Right ventricle myocardium superior (tissue), 1 donor: ENCODE measurements at places on chromosomes 4 and X. TPM values are rescaled to one million over a fixed set of nuclear protein-coding genes. Genes with fewer than 3 reads are reported as not detected.
A peak's percentile ranks its signal among the peaks of the same experiment; 100 is the strongest.

DNA sequence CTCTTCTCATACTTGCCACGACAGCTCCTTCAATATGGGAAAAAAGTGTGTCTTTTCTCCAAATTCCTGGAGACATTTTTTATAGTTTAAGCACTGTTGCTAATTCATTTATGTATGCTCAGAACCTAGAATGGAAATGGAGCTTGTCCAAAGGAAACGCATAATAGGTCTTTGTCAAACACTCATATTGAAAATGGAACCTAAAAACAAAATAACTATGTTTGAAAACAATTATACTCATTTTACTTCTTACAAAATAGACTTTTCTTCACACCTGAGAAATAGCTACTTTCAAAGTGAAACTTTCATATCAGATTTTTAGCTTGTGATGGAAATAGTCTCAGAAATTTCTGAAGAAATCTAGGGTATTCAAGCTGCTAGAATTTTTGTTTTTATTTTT is 529.7 kb upstream of the BOD1L1 start:
- no peak for DNase-seq

DNA sequence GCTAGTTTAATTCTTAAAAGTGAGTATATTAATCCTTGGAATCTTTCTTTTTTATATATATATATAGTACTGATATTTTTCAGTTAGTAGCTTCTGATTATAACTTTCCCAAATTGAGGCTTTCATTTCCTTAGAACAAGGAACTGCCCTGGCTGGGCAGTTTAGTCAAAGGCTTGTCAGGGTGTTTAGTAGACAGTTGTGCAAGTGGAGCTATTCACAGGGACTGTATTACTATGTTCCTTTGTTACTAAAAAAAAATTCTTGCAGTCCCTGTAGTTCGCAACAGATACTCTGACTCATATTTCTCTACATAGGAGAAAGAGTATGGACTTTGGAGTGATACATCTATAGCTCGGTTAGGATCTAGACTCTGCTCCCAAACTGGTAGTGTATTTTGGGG is 20.8 kb downstream of the USO1 start:
- DNase-seq = no peak

DNA sequence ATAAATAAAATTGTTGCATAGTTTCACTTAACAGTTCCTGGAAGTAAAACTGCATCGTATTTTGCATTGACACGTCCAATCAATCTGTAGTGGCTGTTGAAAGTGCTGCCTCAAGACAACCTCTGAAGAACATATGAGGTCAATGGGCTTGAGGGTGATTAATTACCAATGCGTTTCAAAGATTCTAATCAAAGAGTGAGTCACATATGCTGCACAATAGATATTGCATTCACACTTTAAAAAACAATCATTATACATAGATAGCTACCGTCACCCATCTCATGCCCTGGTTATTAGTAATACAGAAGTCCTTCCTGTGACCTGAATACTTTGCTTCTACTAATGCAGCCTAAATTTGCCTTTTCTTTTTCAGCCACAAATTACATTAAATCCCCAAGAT is 743.3 kb upstream of the SLIT2 start:
- DNase-seq = no peak

- DNase-seq = peak; percentile 92
These were observed 2.5 kb downstream of the CPEB2 start for GRCh38 chr4:15004739-15005301.

- DNase-seq = no peak
These were observed 27.1 kb upstream of the SLC9B1 start for GRCh38 chr4:103046416-103047290.

DNA sequence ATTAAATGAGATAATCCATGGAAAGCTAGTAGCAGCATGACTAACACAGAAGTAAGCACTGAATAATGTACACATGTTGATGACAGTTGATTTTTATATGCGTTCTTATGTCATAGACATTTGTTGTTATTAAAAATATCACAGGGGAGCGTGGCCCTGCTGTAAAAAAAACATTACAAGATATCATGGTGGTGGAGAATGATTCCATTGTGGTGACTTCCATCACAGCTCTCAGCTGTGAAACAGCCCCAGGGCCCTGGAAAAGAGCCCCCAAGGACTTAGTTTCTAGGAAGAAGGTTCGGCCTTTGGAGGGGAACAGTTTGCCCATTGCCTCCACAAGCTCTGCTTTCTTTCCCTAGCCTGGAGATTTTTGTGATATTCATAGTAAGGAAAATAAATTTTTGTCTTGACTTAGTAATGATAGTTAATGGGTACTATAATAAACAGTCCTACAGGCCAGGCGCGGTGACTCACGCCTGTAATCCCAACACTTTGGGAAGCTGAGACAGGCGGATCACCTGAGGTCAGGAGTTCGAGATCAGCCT is 49.9 kb downstream of the FAM114A1 start:
- DNase-seq = no peak

DNA sequence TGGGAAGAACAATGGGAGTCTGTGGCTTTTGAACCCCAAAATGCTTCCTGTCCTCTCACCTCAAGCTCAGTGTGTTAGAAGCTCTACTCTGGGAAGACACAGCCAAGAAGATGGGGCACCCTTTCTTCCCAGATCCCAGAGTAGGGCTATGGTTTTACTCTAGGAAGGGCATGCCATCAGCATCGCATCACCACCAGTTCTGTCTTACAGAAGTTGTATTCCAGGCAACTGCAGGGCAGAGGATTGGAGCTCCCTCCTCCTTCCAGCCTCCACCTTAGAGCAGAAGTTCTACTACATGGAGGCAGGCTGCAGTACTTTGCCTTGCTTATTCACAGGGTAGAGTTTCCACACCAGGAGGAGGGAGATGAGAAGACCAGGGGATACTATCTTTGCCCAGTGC is 18.1 kb upstream of the ZFX start:
- DNase-seq = no peak

- DNase-seq = no peak
These were observed 17.8 kb downstream of the HSD17B13 start for GRCh38 chr4:87304745-87305432.

DNA sequence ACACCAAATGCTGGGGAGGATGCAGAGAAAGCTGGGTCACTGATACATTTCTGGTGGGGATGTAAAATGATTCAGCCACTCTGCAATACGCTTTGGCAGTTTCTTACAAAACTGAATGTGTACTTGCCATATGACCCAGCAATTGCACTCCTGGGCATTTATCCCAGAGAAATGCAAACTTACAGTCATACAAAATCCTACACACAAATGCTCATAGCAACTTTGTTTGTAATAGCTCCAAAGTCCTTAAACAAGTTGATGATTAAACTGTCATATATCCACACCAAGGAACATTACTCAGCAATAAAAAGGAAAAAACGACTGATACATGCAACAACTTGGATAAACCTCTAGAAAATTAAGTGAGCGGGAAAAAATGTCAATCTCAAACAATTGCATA is 12.3 kb downstream of the MID1 start:
- no peak for DNase-seq

The RTL5 gene
- 2.4 TPM for total RNA-seq

The SLC26A1 gene
- total RNA-seq = 0.19 TPM
